ENCODE measurements at places on chromosomes 7 and 10.

DNA sequence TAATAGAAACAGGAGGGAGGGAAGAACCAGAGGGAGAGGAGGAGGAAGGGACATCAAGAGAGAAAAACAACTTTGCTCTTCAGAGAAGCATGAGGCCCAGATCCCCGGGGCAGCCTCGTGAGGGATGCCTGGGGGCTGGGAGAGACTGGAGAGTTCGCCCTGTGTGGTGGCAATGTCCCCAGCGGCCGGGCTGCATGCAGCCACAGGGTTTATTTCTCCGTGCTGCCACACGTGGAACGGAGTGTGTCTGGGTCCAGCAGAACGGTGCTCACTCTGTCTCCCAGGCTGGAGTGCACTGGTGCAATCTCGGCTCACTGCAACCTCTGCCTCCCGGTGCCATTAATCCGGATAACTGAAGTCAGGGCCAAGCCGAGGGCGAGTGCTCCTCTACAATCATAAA lies 257.7 kb downstream of the ACTR3B start:
- DNase-seq = no peak

DNA sequence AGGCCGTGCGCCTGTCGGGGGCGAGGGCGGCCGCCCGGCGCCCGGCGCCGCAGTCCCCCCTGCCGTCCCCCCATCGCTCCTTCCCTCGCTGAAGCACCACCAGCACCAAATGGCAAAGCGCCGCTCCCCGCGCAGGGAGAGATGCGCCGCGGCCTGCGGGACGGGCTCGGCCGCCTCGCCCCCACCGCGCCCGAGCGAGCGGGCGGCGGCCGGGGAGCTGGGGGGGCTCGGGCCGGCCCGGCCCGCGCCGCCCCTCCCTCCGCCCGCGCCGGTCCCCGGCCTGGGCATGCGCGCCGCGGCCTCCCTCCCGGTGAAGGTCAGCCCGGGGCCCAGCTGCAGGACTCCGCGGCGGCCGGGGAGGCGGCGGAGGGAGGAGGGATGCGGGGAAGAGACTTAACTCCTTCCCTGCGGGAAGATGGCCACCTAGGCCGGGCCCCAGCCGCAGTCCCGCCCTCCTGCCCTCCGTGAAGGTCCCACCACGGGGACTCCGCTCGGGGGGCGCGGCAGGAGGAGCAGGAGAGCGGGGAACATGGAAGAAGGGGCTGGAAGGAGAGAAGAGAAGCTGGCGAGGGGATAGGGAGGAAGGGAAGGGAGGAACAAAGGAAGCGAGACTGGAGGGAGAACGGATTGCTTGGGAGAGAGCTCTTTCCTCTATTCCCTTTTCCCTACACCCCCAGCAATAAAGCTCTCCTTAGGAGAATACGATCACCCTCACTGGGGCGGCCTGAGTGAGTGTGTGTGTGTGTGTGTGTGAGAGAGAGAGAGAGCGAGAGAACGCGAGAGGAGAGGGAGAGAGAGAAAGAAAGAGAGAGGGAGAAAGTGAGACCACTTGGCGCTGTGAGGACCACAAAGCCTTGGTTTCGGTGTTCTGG lies 3.4 kb upstream of the SMARCD3 start:
- DNase-seq = no peak

GRCh38 chr7:22075561-22075960 lies 129.9 kb upstream of the CDCA7L start:
- DNase-seq = no peak

GRCh38 chr7:128885370-128886187 lies 22.9 kb downstream of the ATP6V1F start:
- DNase-seq = no peak

- DNase-seq = no peak
These were observed 31.8 kb upstream of the ABCA13 start for GRCh38 chr7:48139459-48139858.

DNA sequence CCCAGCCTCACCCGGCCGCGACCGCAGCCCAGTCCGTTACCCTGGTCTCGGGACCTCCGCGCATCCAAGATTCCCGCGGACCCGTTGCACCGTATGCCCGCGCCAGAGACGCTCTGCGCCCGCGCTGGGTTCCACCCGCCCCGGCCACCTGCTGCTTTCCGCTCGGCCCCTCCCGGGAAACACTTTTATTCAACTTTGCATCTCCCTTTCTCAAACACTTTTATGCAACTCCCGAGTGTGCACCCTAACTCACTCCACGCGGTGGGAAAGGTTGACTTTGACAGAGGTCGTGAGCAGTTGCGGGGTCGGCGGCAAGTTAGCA lies at the start of gene ODAD2:
Gene ODAD2 (minus strand): TSS at position 126 of the 322 bp plus-strand sequence. CDS start 3,937 bp downstream, outside the sequence.
- DNase-seq = no peak

DNA sequence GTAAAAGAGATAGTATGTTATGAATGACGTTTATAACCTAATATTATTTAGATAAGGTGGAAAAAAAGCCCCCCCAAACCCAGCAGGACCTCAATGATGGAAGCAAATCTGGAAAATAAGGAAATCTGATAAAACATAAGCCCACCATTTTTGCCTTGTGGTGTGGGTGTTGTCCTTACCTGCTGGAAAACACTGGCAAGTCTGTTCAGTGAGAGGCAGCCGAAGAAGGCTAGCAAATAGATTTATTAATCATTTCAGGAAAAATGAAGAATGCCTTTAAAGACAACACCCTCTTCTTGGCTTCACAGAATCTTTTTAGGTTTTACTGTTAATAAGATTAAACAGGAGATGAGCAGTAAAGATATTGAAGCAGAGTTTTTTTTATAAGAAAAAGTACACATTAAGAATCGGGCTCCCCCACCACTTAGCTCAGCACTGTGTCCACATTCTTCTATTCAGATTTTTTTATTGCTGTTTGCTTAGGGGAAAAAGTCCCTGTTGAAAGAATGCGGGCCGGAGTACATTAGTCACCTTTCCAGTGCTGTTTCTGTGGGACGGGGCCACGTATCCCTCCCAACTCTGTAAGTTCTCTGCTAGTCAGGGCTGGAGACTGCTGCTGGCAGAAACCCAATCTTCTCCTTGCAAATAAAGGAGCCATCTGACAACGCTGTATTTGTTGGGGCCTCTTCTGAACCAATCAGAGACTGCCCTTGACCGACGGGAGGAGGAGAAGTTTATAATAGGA lies 104.1 kb downstream of the EVX1 start:
- no peak for DNase-seq

DNA sequence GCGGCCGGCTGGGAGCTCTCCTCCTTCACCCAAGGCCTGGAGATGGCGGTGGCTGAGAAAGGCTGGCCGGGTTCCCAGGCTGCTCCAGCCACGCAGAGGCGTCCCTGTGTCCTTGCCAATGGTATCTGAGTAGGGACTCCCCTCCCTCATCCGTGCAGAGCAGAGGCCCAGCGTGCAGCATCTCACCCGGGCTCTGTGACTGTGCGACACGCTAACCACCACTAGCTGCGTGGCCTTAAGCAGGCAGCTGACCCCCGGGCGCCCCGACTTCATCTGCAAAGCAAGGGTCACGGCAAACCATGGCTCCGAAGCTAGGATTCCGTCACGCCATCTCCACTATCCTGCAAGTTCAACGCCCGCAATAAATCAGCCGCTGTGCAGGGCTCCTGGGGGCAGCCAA lies 47.2 kb upstream of the TNRC18 start:
- DNase-seq = no peak

DNA sequence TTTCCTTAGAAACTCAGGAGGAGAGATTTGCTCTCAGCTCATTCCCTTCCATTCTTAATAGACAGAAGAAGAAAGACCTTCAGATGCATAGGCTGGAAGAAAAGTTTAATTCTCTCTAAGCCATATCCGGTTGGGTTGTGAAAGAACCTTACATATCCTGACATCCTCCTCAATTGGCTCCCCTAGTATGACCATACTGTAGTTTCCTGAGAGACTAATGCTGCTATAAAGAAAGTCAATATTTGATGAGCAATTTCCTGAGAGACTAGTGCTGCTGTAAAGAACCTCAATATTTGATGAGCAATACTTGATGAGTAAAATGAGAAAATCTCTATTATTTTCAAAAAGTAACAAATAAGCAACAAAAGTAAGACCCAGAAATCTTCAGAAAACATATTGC lies 888.5 kb upstream of the SORCS1 start:
- no peak for DNase-seq

- peak; percentile 32 for DNase-seq
These were observed 78.3 kb upstream of the NRP1 start for GRCh38 chr10:33412653-33413361.

GRCh38 chr7:128398016-128398840 lies 11.6 kb downstream of the IMPDH1 start:
- peak; percentile 11 for DNase-seq

GRCh38 chr7:53466371-53466770 lies 430.9 kb downstream of the POM121L12 start:
- no peak for DNase-seq

- peak; percentile 77 for DNase-seq
These were observed 836 bp downstream of the KMT2E start for GRCh38 chr7:105014693-105015389.

DNA sequence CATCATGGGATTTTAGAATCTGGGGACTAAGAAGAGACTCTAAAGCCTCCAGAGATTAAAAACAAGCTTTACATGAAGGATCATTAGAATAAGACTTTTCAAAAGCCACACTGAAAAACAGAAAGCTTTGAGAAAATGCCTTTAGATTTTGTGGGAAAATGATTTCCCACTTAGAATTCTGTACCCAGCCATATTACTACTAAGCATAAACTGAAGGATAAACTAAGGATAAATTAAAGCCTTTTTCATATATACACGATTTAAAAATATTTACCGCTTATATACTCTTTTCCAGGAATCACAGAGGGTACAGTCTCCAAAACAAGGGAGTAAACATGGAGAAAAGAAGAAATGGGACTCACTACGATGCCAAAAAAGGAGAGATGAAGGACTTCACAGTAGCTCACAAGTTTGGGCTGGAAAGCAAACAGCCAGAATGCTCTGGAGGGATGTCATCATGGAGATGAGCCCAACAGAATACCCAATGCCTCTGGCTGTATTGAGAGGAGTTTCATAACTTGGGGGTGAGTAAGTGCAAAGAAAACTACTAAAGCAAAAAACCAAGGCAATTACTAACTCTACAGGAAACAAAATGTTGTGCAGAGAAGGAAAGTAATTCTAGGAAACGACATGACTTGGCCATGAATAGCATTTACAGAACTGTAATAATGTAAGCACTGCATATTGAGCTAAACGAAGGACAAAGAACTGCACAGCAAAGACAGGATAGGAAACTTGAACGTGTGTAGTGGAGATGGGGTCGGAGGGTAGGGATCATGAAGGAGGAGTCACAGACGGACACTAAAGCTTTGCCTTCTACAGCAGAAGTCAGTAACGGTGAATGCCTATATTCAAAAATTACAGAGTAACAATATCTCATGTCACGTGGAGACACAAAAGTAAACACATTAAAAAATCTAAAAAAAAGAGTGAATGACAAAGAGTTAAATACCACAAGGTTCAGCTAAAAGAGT lies 61.4 kb upstream of the ASAH2 start:
- no peak for DNase-seq

DNA sequence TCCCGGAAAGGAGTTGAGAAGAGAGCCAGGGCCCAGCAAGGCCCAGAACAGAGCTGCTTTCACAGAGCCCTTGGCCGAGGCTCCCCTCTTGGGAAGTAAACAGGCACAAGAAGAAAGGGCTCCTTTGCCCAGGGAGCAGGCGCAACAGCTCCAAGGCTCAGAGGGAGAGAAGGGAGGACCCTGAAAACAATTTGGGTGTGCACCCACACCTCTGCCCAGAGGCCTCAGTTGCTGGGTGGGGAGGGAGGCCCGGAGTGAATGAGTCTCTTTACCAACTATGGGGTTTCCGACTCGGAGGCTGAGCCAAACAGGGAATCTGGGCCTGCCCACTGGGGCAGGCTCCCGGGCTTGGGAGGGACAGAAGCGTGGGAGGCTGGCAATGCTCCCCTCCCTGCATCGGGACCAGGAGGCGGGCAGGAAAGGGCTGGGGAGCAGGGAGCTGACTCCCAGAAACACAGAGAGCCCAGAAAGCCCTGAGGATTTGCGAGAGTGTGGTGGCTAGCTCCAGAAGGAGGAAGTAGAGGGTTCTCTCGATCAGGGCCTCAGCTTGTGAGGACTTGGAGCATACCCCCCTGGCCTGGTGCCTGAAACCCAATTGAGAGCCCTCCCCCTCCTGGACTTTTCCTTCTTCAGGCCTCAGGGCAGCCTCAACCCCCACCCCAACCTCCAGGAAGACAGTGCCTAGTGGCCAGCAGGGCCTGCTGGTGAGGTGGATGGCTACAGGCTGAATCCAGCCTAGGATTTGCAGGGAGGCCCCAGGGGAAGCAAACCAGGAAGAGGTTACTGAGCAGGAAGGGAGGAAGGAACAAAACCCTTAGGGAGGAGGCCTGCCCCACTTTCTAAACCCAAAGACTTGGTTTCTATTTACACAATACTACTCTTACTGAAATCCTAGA lies 6.2 kb downstream of the C10orf105 start:
- peak; percentile 95 for DNase-seq

DNA sequence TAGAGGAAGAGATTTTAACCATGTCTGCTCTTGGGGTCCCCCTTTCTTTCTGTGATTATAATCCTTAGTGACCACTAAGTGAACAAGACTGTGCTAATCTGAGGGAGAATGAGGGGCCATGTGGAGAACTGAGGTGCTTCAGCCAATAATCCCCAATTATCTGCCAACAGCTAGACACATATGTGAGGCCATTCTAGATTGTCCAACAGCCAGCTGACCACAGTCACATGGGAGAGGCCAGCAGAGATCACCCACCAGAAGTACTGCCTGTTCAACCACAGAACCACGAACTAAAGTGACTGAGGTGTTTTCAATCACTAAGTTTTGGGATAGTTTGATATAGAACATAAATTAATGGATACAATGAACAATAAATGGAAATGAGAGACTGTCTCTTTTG lies 74.3 kb downstream of the SEMA3E start:
- no peak for DNase-seq

- DNase-seq = no peak
These were observed 5.5 kb upstream of the PITRM1 start for GRCh38 chr10:3178042-3178441.

DNA sequence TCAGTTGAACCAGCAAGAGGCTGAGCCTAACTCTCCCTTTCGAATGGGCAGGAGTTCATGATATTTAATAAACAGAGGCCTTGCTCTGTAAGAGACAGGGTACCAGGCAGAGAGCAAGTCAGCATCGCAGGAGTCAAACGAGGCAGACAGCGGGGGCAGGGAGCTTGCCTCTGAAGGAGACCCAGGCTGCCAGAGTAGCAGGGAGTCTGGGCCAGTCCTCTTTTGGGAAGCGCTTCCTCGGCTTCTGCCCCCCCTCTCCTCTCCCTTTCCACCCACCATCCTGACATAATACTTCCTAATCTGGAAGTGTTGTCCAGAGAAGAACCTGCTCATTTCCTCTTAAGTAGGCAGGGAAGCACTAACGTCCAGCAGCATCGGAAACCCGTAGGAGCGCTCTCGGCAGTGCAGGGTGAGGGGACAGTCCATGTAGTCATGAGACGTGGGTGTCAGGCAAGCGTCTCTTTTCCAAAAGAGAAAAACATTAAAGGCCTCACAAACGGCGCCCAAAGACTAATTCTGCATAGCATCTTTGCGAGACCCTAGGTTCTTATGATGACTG lies 171.1 kb downstream of the EGFR start:
- no peak for DNase-seq

- DNase-seq = peak; percentile 82
These were observed at the start of gene ZNF467 for GRCh38 chr7:149773446-149774236. Gene ZNF467, minus strand, starts transcription at chr7:149773588. Its CDS starts 2,556 bp downstream, at chr7:149771032.
